Fibroblast of skin of right biceps (primary cell): ENCODE measurements at places on chromosomes 2 and 18.

GRCh38 chr2:189608795-189609422, 28.3 kb upstream of the SLC40A1 start:
- DNase-seq: peak; percentile 19

DNA sequence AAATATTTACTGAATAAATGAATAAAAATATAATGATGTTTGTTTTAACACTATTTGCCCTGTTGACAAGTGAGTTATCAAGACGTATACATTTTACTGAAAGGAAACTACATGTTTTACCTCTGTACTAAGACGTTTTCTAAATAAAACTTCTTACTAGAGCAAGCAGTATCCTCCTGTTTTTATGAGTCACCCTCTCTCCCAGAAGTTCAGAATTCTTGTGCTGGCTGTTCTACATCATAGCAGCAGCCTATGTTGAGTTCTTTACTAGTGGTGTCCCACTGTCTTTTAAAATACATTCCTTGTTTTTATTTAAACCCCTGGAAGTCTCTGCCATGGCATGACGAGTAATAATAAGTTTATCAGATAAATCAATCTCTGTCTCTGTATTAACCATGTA, 297.4 kb downstream of the CALCRL start:
- DNase-seq: peak; percentile 9

- DNase-seq: peak; percentile 40
Observed at GRCh38 chr2:224442071-224442967, 40.4 kb upstream of the FAM124B start.

DNA sequence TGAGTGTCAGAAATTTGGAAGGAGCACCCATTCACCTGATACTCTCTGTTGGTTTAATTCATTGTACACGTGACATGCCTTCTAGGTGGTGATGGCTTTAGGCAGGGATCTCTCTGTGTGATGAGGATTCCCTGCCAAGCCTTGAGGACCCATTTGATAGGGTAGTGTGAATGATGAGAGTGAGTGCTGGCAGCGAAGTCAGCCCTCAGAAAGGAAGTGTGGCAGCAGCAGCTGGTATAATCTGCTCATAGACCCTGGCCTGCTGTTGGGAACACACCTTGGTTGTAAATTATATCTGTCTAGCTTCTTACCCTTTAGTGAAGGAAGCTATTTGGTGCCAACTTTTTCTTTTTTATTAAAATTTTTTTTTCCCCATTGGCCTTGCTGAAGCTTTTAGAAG, 164.5 kb downstream of the HAUS1 start:
- no peak for DNase-seq

GRCh38 chr2:226983895-226984749, 148.3 kb downstream of the RHBDD1 start:
- no peak for DNase-seq

DNA sequence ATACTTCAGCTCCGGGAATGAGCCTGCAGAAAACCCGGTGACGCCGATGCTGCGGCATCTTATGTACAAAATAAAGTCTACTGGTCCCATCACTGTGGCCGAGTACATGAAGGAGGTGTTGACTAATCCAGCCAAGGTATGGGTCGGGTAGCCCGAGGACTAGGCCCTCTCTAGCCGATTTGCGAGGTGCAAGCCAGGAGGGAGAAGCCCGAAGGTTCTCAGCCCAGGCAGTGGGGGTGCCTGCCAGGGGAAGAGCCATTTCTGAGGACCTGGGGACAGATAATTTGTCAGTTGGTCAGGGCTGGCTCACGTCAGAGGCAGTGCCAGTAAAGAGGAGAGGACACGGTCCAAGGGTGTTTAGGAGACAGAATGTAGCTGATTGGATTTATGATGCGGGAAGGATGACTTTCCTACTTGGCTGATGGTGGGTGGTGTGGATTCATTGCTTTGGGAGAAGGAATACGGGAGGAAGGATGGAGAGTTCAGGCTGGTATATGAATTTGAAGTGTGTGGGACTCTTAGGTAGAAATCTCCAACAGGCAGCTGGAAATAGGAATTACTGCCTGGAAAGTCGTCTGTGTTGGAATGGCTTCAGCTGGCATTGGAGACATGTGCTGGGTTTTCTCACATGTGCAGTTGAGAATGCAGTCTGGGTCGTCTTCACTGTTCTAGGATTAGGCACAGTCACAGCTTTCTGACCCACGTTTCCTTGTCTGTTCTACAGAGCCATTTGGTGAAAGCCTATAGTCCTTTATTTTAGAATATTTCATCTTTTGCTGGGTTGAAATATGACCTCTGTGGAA, 874 bp downstream of the NDUFAF7 start:
- DNase-seq: peak; percentile 2

GRCh38 chr2:102895376-102895775, 133.5 kb downstream of the TMEM182 start:
- no peak for DNase-seq

GRCh38 chr2:170391018-170391417, 213.1 kb downstream of the MYO3B start:
- DNase-seq: no peak

GRCh38 chr2:178449700-178450523, 1.1 kb downstream of the PRKRA start:
- DNase-seq: no peak

- peak; percentile 81 for DNase-seq
Observed at GRCh38 chr2:8679827-8680731, 1.8 kb upstream of the ID2 start.

DNA sequence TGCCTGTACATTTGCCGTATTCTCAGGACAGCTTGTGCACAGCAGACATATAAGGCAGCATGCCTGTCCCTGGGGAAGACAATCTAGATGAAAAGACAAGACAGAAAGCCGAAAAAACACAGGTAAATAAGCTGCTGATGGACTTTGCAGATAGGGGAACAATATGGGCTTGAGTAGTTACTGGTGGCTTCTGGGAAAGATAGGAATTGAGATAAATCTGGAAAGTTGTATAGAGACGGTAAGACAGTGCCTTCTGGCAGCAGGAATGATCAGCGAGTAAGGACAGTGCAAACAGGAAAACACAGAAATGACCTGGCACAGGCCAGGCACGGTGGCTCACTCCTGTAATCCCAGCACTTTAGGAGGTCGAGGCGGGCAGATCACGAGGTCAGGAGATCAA, 70.2 kb downstream of the FAM124B start:
- DNase-seq: no peak

DNA sequence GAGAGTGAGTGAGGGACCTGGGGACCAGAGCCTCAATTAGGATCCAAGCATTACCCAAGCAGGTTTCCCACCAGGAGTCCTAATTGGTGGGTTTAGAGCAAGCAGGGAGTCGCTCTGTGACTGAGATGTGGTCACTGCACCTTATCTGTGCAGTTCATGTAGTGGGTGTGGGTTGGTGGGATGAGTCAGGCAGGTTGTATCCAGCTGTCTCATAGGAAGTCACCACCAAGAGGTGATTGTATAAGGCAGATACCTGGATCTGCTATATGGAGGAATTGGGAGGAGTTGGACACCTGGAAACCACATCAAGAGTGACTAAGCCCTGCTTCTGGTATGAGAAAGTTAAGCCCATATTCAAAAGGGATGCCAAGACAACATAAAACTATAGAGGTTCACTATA, 106.8 kb downstream of the ARHGAP28 start:
- no peak for DNase-seq

GRCh38 chr2:161118722-161119121, 41.5 kb upstream of the TANK start:
- DNase-seq: no peak

GRCh38 chr2:129922571-129923264, 56.7 kb upstream of the RAB6C start:
- no peak for DNase-seq

DNA sequence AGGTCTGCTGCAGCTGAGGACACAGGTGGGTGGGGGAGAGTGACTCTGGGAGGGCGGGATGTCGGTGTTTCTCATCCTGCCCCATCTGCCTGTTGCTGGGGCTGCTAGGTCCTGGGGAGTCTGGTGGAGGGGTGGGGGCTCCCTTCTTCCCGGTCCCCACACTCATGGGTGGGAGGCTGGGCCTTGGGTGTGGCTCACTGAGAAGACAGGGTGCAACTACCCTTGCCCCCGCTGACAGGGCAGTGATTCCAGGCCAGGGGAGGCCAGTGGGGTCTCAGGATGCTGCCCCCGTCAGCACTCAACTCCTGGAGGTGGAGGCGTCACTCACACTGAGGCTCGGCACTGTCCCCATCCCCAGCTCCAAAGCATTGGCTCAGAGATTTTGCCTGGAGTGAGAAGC, 7.7 kb upstream of the NFATC1 start:
- DNase-seq: no peak

- DNase-seq: no peak
Observed at GRCh38 chr2:202703091-202703490, 68.3 kb downstream of the FAM117B start.

DNA sequence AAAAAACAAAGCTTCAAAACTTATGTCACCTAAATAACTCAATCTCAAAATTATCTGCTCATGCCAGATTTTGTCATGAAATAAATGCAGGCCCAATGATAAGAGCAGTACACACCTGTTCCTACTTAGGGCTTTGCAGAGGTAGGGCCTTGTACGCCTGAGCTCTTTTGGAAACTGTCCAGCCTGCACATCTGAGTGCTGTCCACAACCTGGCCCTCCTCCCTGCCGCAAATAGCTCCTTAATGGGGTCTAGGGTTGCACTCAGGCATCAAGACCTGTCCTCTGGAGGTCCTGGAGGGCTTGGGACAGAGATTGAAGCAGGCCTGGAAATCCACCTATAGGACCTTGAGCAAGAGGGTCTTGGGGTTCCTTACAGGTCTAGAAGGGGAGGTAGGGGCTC, 115.4 kb upstream of the CCDC195 start:
- DNase-seq: no peak

DNA sequence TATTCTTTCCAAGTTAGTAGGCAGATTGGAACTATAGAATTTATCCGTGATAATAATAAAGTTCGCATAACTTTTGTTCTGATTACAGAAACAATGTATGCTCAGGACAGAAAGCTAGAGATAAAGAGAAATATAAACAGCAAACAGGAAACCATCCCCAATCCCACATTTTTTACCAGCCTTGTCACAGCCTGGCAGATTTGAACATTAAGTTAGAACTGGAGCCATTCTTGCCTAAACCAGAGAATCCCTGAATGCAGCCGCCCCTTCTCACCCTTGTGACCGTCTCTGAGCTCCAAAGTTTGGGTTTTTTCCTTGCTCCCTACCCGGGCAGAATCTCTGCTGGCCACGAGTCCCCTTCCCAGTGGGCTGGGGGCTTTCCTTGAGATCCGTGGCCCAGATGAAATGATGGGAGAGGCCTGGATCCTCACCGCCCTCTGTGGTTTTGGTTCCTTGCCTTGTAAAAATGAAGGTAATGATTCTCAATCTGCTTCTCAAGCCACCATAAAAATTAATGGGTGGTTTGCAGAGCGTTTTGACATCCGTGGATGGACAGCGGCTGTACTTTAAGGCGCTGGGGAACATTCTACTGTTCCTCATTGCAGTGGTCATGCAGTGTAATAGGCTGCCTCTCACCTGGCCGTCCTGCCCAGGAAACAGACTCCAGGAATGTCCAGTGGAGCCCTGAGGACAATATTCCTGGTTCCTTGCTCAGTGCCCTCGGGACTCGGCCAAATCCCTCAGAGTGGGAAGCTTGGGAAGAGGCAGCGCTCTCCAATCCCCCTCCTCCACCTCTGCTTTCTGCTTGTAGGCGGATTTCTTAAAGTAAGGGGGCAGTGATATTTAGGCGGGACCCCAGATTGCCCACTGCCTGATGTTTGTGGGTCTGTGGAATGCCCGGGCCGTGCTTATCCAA, 1.6 kb downstream of the SH3BP4 start:
- peak; percentile 40 for DNase-seq

DNA sequence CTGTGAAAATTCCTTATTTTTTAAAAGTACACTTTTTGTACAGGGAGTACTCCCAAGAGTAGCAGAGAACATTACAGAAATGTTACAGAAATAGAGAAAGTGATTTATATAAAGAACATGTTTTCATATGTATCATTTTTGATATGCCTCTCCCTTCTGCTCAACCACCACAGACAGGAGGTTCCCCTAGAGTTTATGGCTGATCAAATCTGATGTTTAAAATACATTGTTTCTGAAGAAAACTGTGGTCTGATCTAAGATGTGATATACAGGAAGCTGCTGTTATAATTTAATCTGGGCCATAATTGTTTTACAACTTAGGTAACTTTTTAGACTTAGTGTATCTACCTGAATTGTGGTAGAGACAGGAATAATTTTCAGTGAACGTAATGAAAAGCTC, 37.0 kb downstream of the STAT4 start:
- no peak for DNase-seq

GRCh38 chr2:156320486-156321098, 11.9 kb downstream of the NR4A2 start:
- peak; percentile 54 for DNase-seq

GRCh38 chr2:36294316-36294721, 61.3 kb upstream of the CRIM1 start:
- DNase-seq: no peak
